ENCODE measurements at places on chromosomes 12 and 14.

DNA sequence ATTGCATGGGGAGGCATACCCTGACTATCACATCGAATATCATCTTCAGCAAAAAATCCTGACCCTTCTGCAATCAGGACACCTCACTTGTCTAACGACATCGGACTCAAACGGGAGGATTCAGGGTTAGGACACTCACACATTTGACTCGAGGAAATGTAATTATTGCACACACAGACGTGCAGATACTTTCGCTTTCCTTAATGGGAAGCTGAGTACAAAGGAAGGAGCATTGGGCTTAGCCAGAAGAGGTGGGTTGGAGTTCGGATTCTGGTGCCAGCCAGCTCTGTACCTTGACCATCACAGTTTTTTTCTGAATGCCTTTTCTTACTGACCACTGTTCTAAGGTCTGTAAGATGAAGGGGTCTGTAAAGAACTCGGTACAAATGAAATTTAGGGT, 260.4 kb downstream of the GALC start:
- DNase-seq = no peak

DNA sequence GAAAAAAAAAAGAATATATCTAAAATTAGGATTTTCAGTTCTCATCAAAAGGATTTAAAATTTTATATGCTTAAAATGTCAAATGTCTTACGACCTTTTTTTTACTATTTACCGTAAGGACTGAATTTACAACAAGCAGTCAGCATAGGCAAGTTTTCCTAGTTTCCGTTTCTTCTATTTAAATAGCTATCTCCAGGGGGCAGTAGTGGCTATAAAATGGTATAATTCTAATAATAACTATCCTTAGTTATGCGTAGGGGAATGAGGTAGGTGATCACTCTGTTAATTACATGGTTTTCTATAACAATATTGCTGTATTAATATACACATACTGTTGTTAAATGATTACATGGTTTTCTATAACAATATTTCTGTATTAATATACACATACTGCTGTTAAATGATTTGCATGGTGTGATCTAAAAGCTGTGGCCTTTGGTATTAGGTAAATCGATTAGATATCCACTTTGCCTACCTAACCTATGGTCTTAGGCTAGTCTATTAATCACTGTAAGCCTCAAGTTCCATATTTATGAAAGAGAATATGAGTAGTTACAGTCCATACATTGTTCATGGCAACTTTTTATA, 217.7 kb upstream of the PDZRN4 start:
- no peak for DNase-seq

DNA sequence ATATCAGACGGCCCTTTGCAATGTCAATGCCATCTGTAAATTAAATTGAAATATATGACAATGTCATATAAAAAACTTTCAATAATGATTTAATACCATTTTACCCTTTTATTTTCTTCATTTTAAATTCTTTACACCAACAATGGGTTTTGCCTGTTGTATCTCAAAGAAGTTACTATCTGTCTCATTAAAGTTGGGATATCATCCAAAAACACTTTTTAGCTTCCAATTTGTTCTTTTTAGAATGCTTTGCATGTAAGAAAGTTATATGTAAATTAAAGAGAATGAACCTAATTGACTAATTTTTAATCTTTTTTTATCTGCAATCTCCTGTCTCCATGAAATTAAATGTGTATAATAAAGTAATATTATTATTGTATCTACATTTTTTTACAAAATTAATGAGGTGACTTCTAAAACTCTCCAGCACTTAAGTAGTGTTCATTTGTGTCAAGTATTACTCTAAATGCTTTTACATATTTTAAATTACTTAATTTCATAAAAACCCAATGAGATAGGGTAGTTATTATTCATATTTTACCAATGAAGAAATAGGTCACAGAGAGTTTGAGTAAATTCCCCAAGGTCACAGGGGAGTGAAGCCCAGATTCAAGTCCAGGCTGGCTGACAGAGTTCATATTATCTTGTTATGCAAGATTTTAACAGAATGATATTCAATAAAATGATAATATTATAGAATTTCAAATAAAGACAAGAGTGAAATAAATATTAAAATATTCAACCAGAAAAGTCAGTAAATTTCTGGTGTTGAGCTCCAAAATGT, 673.0 kb upstream of the FLRT2 start:
- DNase-seq = no peak

DNA sequence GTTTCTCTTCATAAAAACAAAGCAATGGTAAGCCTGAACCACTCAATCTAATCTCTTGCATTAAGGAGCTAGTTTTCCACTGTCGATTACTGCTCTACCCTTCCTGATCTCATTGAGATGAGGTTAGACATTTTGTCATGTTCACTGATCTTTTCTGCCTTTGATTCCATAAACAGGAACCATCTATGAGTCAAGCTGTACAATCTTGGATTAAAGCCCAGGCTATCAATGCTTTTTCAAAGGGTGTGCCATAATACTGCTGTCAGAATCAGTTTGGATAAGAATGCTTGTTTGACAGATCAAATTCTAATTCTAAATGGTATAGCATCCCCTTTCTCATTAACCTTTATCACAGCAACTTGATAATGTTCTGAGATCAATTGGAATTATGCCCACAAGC, 16.1 kb downstream of the GRIP1 start:
- DNase-seq = peak; percentile 30

DNA sequence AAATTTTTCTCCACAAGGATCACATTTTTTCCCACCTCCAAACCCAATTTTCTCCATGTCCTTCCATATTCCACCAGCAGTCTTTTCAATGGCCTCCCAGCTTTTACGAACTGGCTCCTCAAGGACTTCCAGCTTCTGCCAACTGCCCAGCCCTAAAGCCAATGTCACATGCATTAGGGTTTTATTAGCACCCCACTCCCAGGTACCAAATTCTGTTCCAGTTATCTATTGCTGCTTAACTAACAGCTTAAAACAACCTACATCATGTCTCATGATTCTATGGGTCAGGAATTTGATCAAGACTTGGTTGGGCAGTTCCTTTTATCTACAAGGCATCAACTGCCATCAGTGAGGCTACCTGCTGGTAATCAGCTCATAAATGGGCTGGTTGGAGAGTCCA, 151.3 kb downstream of the SPTSSA start:
- DNase-seq = no peak

- peak; percentile 78 for DNase-seq
Observed at GRCh38 chr14:69049675-69050074, 70.6 kb upstream of the ACTN1 start.

GRCh38 chr14:94008234-94008633, 11.1 kb downstream of the CCDC197 start:
- no peak for DNase-seq

DNA sequence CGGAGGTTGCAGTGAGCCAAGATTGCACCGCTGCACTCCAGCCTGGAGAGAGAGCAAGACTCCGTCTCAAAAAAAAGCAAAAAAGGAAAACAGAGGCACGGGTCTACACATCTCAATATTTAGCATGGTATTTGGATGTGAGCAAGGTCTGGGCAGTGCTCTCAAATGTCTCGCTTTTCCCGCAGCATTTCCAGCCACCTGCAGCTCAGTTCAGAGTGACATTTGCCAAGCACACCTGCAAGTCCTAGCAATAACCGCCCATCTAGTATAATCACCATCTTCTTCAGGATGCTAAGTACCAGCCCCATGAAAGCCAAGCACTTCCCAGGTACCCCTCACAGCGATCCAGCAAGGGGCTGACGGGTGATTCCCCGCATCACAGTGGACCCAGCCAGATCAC, 69.1 kb downstream of the FOXN3 start:
- no peak for DNase-seq

DNA sequence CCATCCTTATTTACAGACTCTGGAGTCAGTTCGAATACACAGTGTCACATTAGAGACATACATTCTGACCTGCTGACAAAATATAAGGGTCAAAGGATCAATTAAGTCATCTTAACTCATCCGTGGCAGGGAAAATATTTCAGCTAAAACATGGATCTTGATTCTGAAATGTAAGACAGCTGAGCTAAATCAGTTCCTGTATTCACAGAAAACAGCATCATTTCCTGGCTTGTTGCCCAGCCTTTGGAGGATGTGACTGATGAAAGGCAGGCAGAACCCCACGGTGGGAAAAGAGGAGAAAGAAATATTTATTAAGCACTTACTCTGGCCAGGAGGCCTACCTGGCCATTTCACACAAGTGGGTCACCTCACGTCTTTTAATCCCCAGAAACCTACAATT, 101.9 kb downstream of the GAS2L3 start:
- DNase-seq = peak; percentile 47

- DNase-seq = peak; percentile 81
Observed at GRCh38 chr12:10722905-10723746, at the start of gene YBX3. TSS of gene YBX3 (minus strand) at chr12:10723323. CDS start at chr12:10723111, 212 bp downstream.

GRCh38 chr12:83700838-83701237, 1014.1 kb downstream of the TMTC2 start:
- peak; percentile 21 for DNase-seq

DNA sequence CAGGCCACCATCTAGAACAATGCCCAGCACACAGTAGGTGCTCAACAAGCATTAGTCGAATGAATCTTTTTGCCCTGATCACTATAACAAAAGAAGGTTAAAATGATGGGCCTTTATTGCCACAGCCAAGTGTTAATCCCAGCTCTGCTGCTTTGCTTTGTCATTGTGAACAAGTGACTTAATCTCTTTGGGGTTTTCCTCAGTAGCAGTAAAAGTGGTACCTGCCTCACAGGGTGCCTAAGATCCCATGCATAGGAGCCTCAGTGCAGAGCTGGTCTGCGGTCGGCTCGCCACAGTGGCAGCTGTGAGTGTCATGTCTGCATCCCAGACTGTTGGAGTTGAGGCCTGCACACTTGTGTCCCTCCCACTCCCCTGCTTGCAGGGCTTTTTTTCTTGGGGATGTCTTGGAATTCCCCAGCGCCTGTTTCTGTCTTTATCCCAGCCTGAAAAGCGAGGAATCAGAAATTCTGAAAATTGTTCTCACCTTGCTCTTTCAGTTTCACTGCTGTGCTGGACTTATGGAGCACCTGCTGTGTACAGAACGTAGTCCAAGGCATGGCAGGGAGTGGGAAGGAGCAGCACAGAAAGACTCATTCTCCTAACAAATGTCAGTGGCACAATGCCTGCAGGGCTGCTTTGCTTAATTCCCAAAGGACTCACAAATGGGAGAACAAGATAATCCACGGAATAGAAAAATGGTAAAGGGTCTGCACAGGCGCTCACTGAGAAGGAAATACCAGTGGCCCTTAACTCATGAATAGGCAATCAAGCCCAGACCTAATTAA, 90.8 kb downstream of the EML1 start:
- DNase-seq = no peak

- peak; percentile 30 for DNase-seq
Observed at GRCh38 chr12:50055831-50056638, 1.4 kb upstream of the ASIC1 start.

- DNase-seq = no peak
Observed at GRCh38 chr12:67540920-67541624, 107.5 kb upstream of the DYRK2 start.

DNA sequence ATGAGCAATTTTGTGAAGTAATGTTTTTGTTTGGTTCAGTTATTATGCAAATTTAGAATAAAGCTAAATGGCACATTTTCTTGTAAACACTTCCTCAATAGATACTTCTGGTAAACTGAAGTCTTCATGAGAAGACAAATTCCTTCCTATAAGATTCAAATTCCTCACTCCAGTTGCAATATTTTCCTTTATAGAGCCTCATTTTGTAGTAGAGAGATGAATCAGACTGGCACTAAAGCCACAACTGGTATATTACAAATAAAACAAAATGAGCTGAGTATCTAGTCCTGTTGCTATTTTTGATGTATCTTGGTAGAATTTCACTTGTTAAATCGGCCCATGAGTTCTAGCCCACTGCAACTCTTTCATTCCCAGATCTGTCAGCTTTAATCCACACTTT, 5.5 kb downstream of the LGR5 start:
- no peak for DNase-seq

DNA sequence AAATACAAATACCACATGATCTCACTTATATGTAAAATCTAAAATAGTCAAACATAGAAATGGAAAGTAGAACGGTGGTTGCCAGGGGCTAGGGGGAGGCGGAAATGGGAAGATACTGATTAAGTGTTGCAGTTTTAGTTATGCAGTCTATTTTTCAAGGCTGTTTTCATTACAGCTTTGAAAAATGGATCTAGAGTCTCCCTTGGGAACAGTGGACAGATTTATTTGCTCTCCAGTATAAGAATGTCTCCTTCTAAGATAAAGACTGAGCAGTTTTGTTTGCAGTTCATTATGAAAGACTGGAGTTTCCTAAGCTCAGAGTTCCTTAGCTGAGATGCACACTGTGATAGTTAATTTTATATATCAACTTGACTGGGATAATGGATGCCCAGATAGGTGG, 202.5 kb downstream of the KLHL28 start:
- DNase-seq = no peak

GRCh38 chr12:110453569-110454296, 3.6 kb upstream of the ARPC3 start:
- no peak for DNase-seq

All from AG10803 (cell line).